ENCODE measurements at places on chromosomes 3 and 15.

GRCh38 chr3:113287111-113287802 lies 75.9 kb downstream of the BOC start:
- DNase-seq, result no peak

DNA sequence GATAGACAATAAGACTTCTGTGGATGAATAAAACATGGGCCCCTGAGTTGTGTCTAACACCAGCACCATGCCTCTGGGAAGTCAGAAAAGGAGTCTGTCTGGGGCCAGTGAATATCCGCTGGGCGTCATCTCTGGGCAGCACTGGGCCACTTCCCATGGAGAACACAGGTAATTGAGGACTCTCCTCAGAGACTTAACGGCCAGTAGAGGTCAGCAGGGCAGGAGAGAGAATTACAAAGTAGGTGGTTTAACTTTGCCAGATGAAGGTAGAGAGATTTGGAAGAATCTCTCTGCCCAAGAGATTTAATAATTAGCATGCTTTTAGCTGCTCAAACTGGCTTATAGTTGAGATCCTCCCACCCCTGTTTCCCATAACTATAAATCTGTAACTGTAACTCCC lies 65.7 kb downstream of the OCA2 start:
- DNase-seq, result no peak

DNA sequence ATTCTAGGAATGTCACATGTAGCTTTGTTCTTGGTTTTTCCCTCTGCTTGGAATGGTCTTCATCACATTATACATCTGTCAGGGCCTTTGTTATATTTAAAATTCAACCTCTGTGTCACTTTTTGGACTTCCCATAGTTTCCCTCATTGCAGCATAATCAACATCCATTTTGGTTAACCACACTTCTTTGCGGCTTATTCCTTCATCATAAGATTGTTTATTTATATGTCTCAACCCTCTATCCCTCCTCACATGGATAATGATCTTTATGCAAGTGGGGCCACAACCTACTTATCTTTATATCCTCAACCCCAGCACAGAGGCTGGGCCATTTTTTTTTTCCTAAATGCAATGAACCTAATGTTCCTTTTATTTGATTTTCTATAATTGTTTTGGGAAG lies 260.0 kb upstream of the THBS1 start:
- no peak for DNase-seq

DNA sequence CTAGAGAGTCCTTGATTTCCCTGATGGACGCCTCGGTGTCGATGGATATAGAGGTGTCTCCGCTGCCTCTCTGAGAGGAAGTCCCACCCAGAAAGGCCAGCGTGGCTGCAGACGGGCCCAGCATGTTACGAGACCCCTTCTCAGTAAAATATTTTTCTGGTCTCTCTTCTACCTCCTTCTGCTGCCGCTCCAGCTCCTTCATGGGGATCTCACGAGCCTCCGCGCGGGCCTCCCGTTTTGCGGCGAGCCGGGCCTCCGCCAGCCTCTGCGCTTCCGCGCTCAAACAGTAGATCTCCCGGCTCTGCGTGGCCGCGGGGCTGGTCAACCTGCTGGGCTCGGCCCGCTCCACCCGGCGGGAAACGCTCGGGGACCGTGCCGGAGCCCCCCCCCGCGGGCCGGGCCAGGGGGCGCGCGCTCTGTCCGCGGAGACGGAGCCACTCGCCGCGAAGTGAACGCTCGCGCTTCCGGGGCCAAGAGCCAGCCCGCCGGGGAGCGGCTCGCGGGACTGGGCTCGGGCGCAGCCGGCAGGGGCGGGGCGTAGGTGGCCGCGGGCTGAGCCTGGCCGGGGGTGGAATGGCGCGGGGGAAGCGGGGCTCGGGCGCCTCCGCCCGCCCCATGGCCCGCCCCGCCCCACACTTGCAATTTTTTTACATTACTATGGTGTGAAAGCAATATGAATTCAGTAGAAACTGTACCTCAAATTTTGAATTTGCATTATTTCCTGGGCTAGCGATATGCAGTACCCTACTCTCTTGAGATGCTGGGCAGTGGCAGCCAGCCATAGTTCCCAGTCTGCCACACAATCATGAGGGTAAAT lies 10.2 kb upstream of the KCNMB3 start:
- DNase-seq, result peak; percentile 66

GRCh38 chr15:70459312-70459711 lies 304.0 kb downstream of the UACA start:
- no peak for DNase-seq

- no peak for DNase-seq
These were observed 10.6 kb downstream of the B4GALT4 start for GRCh38 chr3:119230071-119230470.

GRCh38 chr3:49454898-49455681 lies 15.0 kb upstream of the DAG1 start:
- no peak for DNase-seq

- peak; percentile 63 for DNase-seq
These were observed 7.7 kb downstream of the CXCR6 start for GRCh38 chr3:45950686-45951600.

- DNase-seq, result no peak
These were observed 38.8 kb downstream of the PTPRG start for GRCh38 chr3:61600195-61600594.

DNA sequence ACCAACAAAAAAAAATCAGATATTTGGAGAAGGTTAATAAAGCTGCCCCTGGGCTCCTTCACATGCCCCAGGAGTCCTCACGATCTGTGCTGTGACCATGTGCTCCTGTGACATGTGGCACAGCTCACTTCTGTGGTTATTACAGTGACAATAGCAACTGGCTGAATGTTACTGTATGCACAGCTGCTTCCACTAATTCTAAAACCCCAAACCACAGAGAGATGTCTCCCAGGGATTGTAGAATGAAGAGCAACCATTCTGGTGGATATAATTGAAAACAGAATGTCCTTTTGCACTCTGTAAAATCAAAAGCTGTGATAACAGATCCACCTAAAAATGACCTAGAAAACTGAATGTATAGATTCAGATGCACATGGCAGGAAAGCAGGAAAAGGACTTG lies 489.2 kb upstream of the CNTN4 start:
- DNase-seq, result no peak

DNA sequence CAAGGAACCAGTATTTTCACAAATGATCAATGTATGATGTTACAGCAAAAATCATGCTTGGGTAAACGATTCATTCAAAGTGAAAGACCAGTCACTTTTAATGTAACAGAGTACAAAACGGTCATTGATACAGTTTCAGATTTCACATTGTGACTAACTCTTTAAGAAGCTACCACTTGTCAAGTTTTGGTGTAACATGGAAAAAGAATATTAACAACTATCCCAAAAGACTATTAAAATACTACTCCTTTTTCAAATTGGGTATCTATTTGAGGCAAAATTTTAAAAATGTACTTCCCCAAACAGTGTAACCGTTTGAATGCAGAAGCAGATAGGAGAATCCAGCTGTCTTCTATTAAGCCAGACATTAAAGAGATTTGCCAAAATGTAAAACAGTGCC lies 31.7 kb downstream of the AKAP13 start:
- DNase-seq, result no peak

DNA sequence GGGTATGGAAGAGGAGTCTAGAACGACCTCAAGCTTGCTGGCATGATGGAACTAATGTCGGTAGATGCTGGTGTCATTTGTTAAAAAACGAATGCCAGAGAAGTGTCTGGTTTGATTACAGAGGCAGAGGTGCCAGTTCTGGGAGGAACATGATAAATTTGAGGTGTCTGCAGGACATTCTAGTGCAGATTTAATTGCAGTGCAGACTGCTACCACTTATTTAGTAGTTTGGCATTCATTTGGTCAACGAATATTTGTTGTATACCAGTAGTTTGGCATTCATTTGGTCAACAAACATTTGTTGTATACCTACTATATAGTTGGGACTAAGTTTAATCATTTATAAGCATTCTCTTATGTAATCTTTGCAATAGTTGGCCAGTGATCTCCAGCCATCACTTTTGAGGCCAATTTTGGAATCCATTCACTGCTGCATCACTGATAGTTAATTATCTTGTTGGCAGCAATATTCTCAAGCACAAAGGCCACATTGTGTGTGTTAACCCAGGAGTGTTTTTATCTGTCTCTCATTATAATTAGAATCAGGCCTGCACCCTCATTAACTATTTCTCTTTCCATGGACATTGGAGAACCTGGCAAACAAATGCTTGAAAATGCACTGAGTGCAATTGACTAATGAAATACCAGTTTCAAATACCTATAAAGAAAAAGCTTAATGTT lies 19.5 kb upstream of the TGFBR2 start:
- DNase-seq, result no peak

DNA sequence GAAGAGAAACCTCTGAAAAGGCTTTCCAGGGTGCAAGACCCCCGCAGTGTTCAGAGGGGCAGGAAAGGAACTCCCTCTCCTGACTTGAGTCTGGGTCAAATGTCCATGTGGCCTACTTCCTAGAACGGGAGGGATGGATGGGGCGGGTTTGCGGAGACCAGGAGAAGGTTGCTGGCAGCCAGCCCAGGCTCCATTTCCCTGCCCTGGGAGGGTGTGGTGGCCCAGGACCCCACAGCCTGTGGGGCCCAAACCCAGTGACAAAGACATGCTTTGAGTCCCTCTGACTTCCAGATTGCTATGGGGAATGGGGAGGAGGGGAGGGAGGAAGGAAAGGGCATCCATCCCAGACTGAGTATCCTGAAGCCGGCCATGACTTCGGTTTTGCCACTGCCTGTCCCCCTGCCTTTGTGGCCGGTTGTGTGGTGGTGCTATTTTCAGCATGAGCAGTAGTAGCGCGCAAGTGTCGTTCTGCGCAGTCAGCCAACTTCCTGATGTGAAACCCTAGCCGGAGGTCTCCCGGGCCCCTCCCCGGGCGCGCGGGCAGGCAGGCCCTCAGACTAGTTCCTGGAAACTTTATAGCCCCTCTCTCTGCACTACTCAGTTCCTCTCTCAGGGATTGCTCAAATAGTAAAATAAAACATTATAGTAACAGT lies 24.4 kb downstream of the MAGEF1 start:
- DNase-seq, result no peak

GRCh38 chr15:78996894-78997275 lies 52.0 kb upstream of the CTSH start:
- no peak for DNase-seq

GRCh38 chr3:55486101-55486856 lies 827 bp downstream of the WNT5A start:
- no peak for DNase-seq
